Activated CD4-positive, alpha-beta T cell treated with anti-CD3 and anti-CD28 coated beads, Interleukin-2, amount 50 U/mL, for 16 hours (primary cell): ENCODE measurements at places on chromosomes 2 and 18.

DNA sequence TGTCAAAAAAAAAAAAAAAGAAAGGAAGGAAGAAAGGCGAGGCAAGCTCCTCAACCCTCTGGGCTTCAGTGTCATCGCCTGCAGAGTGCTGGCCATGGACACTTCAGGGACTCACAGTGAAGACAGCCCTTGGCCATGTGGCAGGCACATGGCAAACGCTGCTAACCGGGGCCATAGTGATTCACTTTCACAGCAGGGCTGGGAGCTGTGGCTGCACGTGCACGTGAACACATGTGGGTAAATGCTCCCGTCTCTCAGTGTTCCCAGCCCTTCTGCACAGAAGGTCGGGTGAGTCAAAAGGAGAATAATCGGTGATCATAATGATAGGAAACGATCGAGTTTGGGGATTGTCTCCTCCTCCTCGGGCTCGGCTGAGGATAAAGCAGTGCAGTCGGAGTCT, 46.1 kb upstream of the UBE2F start:
- no peak for DNase-seq

DNA sequence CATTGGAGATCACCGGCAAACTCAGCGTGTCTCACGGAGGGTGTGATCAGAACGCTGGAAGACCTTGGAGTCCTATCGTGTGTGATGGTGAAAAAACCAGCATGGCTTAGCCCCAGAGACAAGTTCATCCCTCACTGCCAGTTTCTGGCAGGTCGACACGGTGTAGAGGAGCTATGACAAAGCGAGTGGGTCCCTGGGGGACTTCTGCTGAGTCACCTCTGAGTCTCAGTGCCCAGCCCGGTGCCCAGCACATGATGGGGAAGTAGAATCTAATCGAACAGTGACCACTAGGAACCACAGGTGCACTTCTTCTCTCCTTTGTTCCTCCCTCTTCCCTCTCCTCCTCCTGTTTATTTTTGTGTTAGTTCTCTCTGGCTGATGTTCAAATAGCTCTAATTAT, 45.9 kb upstream of the KCNF1 start:
- no peak for DNase-seq

GRCh38 chr2:106157416-106157815, 36.7 kb downstream of the UXS1 start:
- DNase-seq = no peak

- DNase-seq = no peak
Observed at GRCh38 chr2:26580151-26580550, 61.0 kb downstream of the CIB4 start.

DNA sequence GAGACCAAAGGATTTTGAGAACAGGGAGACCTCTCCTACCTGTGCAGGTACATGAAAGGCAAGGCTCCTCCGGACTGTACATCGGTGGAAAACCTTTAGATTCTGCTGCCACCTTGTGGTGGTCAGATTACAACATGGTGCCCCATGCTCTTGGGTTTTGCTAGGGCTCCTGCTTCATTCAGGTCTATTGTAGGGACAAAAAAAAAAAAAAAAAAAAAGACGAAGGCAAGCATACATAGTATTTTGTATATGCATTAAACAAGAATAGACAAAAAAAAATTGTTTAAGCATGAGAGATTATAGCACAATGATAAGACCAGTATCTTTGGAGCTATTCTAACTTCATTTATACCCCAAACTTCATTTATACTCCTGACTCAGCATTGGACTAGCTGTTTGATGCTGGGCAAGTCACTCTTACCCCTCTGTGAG, 27.4 kb upstream of the SPR start:
- peak; percentile 67 for DNase-seq

DNA sequence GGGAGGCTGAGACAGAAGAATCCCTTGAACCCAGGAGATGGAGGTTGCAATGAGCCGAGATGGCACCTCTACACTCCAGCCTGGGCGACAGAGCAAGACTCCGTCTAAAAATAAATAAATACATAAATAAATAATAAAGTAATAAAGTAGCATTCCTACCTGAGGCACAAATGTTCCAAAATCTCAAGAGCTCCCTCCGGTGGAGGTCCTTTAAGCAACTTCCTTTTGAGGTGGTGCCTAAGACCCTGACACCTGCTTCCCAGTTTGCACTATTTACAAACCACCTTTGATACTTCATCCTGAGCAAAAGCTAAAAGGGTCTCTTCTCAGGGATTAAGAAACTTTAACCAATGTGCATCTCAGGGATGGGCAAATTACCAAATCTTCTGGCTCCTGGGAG, 505.1 kb downstream of the CNTNAP5 start:
- DNase-seq = no peak

- no peak for DNase-seq
Observed at GRCh38 chr2:178949584-178949983, 100.4 kb downstream of the CCDC141 start.

DNA sequence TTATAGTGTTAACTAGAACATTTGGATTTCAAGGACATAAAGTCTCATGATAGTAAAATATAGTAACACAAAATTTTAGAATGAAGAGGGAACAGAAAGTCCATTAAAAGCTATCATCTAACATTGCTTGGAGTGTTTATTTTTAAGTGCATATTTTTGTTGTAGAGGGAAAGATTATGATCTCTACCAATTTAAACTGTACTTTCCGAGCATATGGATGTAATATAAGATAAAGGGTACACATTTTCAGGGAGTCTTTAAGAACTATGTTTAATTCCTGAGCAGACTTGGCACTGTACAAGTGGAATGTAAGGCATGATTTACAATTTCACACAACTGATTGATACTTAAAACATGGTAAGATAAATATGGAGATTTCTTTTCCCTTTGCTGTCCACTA, 34.2 kb upstream of the ZNF804A start:
- DNase-seq = no peak

GRCh38 chr18:61965311-61965710, 72.5 kb upstream of the RNF152 start:
- no peak for DNase-seq

DNA sequence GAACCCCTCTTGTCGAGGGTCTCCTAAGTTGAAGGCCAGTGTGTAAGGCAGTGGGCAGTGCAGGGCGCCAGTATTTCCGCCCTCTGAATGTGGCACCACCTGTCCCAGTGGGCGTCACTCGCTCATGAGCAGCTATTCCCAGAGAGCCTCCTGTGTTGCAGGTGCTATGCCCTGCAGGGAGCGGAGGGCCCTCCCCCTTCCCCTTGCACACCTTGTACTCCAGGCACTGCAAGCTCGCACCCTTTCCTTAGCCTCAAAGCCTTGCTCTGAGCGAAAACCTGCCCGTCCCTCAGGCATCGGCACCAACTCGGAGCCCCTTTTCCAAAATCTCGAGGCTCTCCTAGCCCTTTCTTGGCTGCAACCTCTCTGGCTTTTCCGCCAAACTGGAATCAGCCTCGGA, 282.7 kb downstream of the AGAP1 start:
- DNase-seq = no peak

GRCh38 chr2:164220265-164220664, 401.0 kb downstream of the GRB14 start:
- DNase-seq = no peak

DNA sequence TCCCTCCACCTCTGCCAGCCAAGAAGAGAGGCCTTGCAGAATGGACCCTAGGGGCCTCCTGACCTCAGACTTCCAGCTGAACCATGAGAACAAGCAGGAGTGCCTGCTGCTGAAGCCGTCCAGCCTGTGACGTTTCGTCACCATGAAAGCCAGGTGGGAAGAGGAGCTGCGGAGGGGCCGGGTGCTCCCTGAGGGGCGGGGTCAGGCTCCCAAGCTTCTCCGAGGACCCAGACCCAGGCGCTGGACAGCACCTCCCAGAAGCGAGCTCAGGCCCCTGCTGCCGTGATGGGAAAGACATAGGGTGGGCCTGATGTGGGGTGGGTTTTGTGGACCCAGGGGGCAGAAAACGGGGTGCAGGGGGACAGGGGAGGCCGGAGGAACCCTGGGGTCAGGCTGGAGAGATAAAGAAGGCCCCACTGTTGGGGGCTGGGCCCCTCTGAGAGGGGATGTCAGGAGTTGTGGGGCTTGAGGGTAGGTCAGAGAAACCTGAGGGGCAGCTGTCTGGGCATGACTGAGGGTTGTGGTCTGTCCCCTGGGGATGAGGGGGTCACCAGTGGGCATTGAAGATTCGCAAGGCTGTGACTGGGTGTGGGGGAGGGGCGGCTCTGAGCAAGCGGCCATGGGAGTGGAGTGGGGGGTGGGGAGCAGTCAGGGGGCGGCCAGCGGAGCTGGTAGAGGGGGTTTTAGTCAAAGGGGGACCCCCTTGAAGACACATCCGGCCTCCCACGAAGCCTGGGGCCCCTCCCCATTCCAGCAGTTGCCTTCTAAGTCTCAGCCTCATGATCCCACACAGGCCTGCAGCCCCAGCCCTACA, 73.4 kb upstream of the ODC1 start:
- no peak for DNase-seq

GRCh38 chr2:209308415-209308814, 115.4 kb upstream of the MAP2 start:
- DNase-seq = no peak

DNA sequence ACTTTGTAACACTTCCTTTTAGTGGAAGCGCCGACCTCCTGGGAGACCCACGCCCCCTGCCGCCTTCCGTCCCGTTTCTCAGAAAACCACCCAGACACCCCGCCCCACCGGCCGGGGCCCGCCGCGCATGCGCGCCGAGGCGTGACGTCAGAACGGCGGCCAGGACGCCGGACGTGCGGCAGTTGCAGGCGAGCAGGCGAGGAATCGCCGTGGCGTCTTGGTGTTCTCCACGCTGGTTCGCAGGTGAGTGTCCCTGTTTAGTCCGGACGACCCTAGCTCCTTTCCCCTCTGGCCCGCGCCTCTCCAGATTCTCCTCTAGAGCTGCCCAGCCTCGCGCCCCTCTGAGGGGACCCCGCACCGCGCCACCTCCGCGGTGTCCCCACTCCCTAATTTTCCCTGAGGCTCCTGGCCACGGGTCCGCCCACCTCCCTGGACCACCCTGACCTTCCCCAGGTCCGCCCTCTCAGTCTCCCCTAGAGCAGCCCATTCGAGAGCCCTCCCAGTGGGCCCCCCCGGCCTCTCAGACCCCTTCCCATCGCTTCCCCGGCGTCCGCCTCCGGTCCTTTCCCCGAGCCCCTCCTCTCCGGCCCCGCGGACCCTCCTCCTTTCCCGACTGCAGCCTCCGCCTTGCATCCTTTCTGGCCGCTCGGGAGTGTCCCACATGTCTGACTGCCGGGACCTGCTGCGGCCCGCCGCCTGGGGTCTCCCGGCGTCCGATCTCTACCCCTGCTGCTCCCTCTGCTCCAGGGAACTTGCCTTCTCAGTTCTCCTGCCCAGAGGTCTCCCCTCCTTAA, at the start of gene PLEKHB2:
Gene PLEKHB2 (plus strand): TSS at position 181 of the 794 bp plus-strand sequence. CDS start 15,606 bp downstream, outside the sequence.
- DNase-seq = peak; percentile 96

DNA sequence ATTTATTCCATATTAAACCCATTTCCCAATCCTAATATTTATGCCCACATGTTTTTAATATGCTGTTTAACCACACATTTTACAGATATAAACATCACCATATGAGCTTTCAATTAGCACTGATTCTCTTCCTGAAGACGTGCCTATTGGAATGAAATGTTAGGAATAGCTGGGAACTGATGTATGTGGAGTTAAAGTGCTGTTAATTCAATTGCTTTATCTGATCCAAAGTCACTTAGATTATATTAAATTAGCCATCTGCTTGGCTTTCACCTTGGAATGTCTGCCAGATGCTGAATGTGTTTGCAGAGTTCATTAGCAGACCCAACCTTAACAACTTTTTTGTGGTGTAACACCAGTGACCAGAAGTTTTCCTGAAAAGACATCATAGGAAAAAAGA, 942.9 kb upstream of the KLHL29 start:
- no peak for DNase-seq

- peak; percentile 73 for DNase-seq
Observed at GRCh38 chr2:74843899-74844298, 10.0 kb downstream of the HK2 start.

- DNase-seq = no peak
Observed at GRCh38 chr2:9781252-9781651, 62.0 kb upstream of the TAF1B start.

- no peak for DNase-seq
Observed at GRCh38 chr18:49061991-49062831, 111.4 kb upstream of the SMAD7 start.

DNA sequence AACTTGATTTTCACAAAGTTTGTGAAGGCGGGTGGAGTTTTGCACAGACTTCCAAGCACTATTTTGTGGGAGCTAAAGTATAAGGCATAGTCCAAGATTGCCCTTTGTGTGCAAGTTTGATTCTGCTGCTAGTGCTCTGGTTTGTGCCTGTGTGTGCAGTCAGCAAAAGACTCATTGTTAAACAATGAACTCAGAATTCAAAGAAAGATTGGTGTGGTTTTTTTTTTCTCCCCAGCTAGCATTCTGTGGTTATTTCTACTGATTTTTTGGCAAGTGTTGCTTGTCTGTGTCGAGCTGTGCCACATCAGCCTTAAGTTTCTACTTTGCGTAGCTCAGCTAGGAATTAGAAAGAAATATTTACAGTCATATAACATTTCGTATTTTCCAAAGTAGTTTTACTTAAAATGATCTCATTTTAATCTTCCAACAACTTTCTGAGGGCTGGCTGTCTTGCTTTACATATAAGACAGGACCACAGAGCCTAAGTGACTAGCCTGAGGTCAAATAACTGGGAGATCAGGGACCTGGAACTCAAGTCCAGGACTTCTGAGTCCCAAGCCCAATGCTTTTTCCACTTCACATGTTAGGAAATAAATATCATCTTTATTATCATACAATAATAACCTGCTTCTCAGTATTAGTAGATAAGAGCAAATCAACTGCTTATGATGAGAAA, 69.8 kb downstream of the BABAM2 start:
- DNase-seq = peak; percentile 70

DNA sequence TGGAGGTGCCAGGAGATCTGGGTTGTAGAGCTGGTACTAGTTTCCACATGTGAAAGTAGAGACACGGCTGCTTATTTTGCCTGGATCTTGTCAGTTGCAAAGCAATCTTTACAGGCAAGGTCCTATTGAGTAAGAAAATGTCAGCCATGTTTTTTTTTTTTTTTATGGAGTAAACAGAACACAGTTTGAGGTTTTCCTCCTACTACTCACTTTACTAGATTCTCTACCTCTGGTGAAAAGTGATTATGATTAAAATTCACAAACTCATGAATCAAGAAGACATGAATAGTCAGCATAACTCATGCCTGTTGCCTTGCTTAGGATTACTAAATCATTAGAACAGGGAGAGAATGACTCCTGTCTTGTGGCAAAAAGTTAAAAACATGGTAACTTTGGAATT, 70.1 kb upstream of the PNPT1 start:
- no peak for DNase-seq

DNA sequence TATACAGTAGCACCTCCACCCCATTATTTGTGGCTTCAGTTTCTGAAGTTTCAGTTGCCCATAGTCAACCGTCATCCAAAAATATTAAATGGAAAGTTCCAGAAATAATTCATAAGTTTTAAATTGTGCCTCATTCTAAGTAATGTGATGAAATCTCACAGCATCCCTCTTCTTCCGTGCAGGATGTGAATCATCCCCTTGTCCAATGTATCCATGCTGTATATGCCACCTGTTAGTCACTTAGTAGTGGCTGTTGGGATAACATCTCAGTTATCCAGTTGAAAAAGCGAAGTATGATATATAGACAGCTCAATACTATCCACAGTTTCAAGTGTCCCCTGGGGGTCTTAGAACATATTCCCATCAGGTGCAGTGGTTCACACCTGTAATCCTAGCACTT, 119.1 kb upstream of the OTX1 start:
- no peak for DNase-seq

- no peak for DNase-seq
Observed at GRCh38 chr2:140383781-140384180, 1603.6 kb upstream of the NXPH2 start.

GRCh38 chr2:127176371-127177311, 43.5 kb downstream of the CYP27C1 start:
- DNase-seq = no peak
